ENCODE measurements at places on chromosomes 7 and 10. TPM values are rescaled to one million over a fixed set of nuclear protein-coding genes. Genes with fewer than 3 reads are reported as not detected.

Gene MBL2
- not detected for total RNA-seq

Gene BMS1
- 13.3 TPM for total RNA-seq

Gene MMP21
- total RNA-seq = 0.28 TPM

Gene TFEC
- 8.0 TPM for total RNA-seq

- DNase-seq = no peak
Measured at GRCh38 chr10:89213191-89213808, 6.2 kb upstream of the CH25H start.

DNA sequence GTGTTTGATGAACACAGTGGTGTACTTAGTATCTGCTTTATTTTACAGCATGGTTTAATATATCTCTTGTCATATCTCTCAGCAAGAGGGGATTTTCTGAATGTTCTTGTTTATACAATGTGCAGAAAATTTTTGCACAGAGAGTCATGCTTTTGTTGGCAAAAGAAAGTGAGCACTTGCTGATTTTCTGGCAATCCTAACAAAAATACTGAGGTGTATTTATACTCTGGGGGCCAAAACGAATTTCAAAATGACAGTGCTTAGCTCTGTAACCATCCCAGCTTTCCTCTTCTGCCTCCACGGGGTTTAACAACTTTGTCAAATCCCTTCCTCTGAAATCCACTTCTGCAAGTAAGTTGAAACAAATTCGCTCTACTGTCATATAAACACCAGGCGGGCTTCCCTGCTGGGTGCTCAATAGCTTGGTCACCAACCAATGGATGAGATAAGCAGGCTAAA is 169.2 kb downstream of the NOC3L start:
- no peak for DNase-seq

DNA sequence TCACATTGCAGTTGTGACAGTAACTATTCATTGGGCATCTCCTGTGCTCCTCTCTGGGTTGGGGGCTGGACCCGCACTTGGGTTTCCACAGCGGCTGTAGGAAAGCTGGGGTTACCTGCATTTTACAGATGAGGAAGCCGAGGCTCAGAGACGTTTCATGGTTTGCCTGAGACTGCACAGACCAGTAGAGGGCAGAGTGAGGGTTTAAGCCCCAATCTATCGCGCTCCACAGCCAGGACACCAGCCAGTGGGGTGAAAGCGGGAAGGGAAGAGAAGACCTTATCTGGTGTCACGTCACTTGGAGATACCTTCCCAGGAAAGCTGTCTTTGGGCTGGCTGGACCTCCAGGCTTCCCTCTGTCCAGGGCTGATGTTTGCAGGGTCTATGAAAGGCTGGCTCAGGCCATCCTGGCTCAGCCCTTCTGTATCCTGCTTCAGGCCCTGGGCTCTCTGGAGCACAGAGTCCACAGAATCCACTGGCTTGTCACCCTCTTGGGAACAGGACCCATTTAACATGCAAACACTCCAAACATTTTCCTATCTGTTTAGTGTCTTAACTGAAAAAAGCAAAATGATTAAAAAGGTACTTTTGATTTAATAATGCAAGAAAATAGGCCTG is 167.7 kb downstream of the EMX2 start:
- no peak for DNase-seq

DNA sequence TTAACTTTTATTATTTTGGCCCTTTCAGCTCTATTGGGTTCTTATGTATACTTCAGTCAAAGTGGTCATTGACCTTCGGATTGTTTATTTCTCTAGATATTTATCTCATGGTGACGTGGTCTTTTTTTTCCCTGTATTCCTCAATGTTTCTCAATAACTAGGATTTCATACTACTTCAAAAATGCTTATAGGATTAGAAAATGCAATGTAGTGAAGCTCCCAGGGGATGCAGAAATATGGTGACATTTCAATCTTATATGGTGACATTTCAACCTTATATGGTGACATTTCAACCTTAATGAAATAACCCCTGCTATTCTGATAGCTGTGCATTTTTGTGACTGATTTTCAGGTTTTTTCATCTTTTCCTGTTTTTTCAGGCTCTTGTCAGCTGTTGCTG is 51.4 kb downstream of the CHRM2 start:
- DNase-seq = no peak

DNA sequence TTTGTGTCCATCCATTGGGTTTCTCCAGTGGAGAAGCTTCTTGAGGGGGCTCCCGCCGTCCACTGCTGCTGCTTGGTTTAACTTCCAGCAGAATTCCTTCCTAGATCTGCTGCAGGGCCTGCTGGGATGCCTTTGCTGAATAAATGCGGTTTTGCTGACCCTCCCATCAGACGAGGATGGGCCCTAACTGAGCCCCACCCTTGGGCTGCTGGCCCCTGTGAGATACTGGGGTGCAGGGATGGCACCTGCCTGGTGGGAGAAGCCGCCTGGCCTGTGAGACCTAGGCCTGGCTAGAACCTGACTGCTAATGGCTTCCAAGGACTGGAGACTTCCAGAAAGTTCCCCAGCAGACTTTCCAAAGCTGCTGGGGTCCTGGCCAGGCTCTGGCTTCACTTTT is 43.8 kb downstream of the ZNF467 start:
- DNase-seq = peak; percentile 58

DNA sequence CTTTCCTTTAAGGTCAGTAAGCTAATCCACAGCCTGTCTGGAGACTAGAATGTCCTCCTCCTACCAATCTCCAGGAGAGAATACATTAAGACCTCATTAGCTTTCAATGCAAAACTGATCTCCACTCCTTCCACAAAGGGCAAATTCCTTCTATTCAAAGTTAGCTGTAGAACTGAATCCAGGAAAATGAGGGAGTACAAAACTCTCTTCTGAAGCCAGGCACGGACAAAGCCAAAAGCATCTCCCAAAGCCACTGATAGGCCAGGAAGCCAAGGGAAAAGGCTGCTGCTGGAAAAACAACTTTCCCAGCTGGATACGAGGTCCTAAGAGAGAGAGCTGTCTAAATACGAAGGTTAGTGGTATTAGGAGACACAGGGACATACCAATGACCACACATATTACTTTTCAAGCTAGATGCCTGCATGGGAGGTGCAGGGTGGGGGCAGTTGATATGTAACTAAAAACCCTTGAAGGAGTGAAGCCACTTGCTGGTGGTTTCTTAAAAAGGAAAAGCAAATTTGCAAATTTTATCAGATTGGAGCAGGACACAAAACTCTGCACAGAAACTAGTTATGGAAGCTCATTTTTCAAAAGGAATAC is 43.6 kb downstream of the MKX start:
- DNase-seq = no peak

GRCh38 chr7:1054861-1055450 is 10.6 kb downstream of the GPR146 start:
- peak; percentile 90 for DNase-seq

- DNase-seq = peak; percentile 58
Measured at GRCh38 chr7:157662110-157662791, 325.4 kb downstream of the DNAJB6 start.

GRCh38 chr7:22860784-22861482 is 38.3 kb upstream of the TOMM7 start:
- DNase-seq = no peak

GRCh38 chr7:130305433-130306042 is 12.6 kb downstream of the CPA4 start:
- DNase-seq = no peak
